ENCODE measurements at places on chromosomes 2 and 18. TPM values are rescaled to one million over a fixed set of nuclear protein-coding genes. Genes with fewer than 3 reads are reported as not detected.

- peak; percentile 80 for DNase-seq
Measured at GRCh38 chr18:8948471-8949149, 153.9 kb upstream of the NDUFV2 start.

DNA sequence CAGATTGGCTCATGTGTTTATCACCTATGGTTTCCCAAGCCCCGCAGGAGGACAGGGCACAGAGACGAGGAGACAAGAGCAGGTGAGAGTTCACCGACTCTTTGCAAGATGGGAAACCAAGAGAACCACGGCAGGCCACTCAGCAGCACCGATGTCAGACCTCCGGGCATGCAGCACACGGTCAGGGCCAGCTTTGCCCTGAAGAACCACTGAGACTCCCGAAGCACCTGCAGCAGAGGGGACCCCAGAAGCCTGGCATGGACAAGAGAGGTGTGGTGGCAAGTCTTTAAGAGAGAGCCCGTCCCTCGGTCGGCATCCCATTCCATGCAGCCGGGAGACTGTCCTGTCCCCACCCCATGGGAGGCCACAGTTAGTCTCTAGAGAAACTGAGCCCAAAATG is 36.6 kb upstream of the TAF1B start:
- DNase-seq: no peak

DNA sequence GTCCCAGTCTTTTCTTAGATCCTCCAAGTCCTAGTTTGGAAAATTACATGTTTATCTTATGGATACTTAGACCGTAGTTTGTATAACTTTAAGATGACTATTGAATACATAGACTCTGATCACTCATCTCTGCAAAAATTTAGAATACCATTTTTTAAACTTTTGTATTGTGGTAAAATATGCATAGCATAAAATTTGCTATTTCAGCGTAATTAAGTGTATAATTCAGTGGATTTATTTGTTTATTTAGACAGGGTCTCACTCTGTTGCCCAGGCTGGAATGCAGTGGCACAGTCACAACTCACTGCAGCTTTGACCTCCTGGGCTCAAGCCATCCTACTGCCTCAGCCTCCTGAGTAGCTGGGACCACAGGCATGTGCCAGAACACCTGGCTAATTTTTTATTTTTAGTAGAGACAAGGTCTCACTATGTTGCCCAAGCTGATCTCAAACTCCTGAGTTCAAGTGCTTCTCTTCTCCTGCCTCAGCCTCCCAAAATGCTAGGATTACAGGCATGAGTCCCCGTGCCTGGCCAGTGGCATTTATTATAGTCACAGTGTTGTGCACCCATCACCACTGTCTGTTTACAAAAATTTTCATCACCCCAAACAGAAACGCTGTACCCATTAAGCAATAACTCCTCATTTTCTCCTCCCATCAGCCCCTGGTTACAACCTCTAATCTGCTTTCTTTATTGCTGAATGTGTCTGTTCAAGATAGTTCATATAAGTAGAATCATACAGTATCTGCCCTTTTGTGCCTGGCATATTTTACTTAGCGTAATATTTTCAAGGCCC is 90.0 kb downstream of the MAP3K20 start:
- no peak for DNase-seq

RAMP1 gene
- polyA plus RNA-seq: 47.7 TPM

PIEZO2 gene
- polyA plus RNA-seq: 2.7 TPM

- no peak for DNase-seq
Measured at GRCh38 chr18:64037812-64038414, 68.0 kb downstream of the SERPINB8 start.

HSBP1L1 gene
- polyA plus RNA-seq: 15.8 TPM

Measured in AG04450 (cell line).